ENCODE measurements at places on chromosomes 1 and 21.

DNA sequence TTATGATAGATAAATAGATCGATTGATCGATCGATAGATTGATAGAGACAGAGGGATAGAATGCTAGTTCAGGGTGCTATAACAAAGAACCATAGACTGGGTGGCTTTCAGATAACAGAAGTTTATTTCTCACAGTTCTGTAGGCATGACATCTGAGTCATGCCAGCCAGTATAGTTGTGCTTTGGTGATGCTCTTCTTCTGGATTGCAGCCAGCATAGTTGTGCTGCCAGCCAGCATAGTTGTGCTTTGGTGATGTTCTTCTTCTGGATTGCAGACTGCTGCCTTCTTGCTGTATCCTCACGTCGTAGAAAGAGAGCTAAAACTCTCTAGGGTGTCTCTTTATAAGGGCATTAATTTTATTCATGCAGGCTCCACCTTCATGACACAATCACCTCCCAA is 860.8 kb downstream of the BRINP3 start:
- no peak for DNase-seq

DNA sequence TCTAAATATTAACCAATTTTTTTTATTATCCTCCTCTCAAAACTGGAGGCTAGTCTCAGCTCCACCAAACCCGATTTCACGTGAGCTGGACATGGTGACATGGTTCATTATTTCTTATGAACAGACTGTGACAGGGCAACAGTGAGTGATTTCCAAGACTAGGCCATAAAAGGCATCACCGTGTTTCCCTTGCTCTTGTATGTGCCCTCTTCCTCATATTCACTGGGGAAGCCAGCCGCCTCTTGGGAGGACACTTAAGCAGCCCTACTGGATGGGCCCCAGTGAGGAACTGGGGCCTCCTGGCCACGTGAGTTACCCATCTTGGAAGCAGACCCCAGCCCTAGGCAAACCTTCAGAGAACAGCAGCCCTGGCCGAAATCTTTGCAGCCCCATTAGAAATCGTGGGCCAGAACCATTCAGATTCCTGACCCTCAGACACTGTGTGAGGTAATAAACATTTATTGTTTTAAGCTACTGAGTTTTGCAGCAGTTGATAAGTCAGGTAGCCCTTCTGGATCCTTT is 105.0 kb downstream of the GALNT2 start:
- DNase-seq, result no peak

- peak; percentile 65 for DNase-seq
Measured at GRCh38 chr1:154405747-154406571, 816 bp downstream of the IL6R start.

DNA sequence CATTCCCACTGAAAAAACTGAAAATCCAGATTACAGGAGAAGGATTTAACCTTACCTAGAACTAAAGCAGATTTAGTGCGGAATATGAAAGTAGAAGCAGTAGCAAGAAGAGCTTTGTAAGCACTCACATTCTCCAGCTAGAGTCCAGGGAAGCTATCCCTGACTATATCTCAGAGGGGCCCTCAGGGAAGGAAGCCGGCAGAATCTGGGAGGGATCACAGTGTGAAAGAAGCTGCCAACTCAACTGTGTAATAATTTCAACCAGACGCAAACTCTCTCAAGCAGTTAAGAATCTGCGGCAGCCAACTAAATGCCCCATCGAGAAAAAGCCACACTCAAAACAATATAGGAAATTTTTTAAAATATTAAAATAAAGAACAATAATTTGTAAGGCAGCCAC is 163.8 kb downstream of the EIF4G3 start:
- DNase-seq, result no peak

DNA sequence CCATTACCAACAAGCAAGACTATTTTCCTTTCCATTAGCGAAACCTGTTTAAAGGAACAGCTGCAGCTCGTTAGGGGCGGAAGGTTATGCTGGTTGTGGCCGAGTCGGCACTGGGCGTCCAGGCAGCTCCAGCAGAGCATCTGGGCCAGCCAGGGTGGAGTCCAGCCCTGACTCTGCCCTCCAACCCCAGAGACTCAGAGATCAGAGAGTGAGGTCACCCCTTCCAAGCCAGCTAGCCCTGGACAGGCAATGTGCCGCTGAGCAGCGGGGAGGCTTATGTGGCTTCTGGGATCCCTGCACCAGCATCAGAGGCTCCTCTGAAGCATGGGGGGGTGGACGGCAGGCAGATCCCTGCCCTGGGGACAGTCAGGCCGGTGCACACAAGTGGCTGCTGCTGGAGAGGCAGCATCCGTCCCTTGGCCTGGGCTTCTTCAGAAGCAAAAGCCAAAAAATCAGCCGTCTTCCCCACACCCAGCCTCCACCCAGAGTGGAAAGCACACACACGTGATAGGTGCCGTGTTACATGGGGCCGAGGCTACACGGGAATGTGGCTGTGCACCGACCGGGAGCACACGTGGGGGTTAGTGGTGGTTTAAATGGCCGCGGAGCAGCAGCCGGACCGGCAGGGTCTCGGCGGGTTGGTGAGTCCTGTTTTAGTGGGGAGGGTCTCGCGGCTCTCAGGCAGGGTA is 30.1 kb downstream of the SLC66A1 start:
- no peak for DNase-seq

- DNase-seq, result no peak
Measured at GRCh38 chr1:156241926-156242325, at the start of gene BGLAP. TSS of gene BGLAP (plus strand) at chr1:156242184. CDS start at chr1:156242232, 48 bp downstream.

DNA sequence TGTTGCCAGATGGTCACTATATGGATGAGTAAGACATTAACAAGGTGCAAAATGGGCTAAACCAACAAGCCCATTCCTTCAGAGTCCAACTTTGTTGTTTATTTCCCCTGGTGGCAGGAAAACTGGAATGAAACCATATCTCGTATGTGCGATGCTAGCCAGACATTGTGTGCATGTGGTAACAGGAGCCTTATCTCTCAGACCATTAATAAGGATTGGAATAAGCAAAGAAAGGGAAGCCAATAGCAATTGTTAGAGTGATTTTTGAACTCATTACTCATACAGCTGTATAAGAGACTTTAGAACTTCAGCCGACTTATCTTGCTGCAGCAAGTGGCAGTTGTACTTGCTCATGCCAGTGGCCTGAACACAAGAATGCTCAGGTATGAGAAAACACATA is 30.0 kb upstream of the HMCN1 start:
- no peak for DNase-seq

GRCh38 chr1:6950001-6950765 is 164.9 kb downstream of the CAMTA1 start:
- no peak for DNase-seq

GRCh38 chr1:202235003-202235660 is 41.5 kb downstream of the LGR6 start:
- DNase-seq, result no peak

DNA sequence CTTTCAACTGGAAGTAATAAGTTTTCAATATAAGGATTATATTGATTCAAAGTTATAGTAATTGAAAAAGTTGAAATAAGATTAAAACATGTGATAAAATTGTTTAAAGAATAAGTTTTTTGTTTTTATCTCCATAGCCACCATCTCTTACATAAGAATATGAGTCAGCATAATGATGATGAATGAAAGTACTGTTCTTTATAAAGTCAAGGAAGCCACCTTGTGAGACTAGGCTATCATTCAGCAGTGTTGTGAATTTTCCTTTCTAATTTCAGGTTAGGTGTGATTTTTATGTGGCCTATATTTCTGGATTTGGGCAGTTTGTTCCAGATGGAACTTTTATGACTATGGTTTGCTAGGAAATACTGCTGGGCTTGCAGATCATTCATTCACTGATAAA is 22.4 kb upstream of the ASB17 start:
- DNase-seq, result no peak

DNA sequence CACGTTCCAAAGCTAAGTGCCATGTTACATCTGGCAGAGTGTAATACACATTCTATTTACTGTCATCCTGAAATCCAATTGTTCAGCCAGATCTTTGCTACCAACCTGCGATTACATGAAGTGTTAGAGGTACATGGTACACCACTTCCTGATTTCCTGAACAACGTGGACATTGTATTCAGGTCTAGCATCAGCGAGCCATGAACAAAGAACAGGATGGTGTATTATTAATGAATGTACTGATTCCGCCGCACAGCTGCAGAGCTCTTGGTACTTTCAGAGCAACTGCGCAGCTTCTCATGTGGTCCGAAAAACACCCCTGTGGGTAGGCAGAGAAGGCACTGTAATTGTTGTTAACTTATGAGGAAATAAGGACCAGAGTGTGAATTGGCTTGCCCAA is 511.4 kb downstream of the AJAP1 start:
- no peak for DNase-seq

DNA sequence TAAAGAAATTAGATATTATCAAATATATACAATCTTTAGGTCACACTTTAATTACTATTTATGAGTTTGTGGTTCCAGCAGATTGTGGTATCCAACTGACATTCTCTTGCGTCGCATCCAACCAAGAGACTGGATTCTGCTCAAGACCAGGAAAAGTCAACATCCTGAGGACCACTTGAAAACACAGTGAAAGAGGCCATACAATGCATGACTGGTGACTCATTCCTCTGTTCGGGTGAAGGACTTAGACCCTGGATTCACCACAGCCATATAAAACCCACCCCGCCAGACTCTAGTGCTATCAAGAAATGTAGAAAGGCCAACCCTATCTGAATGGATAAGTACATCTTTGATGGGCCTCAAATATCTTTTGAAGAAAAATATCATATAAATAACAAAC is 14.5 kb upstream of the CFHR4 start:
- DNase-seq, result no peak

DNA sequence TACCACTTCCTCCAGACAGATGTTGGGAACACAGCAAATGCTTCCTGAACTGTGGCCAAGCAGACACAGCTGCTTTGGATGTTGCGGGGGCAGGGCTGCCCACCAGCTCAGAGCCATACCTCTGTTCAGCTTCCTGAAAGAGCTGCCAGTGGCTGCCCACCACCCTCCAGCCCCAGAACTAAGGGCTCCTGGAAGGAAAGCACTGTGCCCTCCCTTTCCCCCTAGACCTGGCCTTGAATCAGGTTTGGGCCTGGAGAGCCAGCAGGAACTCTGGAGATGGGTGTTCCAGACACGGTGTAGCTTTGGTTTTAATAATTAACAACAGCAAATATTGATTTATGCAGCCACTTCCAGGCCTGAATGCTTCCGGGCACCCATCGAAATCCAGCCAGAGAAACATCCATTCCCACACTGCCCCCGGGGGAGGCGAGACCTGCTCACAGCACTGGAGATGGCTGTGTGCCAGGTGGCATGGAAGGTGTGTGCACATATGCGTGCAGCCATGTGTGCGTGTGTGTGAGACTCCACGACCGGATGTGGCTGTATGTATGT is 45.7 kb downstream of the RAP1GAP start:
- DNase-seq, result no peak

DNA sequence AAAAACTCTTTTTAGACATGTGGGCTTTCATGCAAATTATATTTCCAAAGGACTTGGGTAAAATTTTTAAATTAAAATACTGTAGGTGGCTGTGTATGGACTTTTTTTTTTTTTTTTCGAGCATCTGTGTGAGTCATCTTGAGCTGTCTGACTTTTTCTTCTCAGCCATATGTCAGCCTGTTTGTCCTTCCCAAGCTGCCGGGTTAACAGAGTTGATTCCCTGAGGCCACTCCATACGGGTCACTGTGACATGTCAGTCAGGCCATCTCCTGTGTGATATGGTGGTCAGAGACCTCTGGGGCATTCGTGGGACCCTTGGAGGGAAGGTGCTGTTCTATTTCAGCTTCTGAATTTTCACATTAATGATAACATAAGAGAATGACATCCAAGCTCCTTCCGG is 148.3 kb downstream of the KCNJ6 start:
- no peak for DNase-seq

GRCh38 chr21:34205811-34206571 is 132.6 kb downstream of the MRPS6 start:
- no peak for DNase-seq

GRCh38 chr1:43719063-43719462 is 11.7 kb downstream of the ST3GAL3 start:
- no peak for DNase-seq
